IPS DF 6.9 (cell line): ENCODE measurements at places on chromosomes 5 and 9.

DNA sequence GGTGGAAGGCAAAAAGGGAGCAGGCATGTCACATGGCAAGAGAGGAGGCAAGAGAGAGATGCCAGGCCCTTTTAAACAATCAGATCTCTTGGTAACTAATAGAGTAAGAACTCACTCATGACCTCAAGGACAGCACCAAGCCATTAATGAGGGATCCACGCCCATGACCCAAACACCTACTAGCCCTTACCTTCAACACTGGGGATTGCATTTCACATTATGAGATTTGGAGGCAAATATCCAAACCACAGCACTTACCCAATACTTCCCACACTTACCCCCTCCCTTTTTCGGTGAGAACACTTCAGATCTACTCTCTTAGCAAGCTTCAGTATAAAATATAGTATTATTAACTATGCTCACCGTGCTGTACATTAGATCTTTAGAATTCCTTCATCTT lies 41.9 kb downstream of the ZNF354A start:
- no peak for DNase-seq

GRCh38 chr9:131438190-131438589 lies 44.3 kb downstream of the PRRC2B start:
- no peak for DNase-seq

DNA sequence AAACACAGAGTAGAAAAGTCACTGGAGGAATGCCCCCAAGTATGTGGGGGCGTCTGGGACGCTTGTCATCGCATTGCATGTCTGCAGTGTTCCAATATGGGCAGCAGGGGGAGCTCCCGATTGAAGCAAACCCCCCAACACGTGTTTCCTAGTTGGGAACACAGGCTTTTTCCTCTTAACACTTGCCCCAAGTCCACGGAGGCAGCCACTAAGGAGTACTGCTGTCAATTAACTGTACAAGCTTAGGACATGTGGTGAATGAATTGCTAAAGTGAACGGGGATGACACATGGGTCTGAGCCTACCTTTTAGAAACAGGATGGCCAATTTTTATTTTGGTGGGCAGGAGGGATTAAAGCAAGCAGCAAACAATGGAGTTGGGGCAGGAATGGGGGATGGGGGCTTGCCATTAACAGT lies 2.2 kb downstream of the GABRB2 start:
- no peak for DNase-seq

GRCh38 chr9:14563902-14564624 lies 129.2 kb downstream of the ZDHHC21 start:
- DNase-seq = no peak

GRCh38 chr5:135391116-135391868 lies 7.7 kb downstream of the MACROH2A1 start:
- DNase-seq = no peak

DNA sequence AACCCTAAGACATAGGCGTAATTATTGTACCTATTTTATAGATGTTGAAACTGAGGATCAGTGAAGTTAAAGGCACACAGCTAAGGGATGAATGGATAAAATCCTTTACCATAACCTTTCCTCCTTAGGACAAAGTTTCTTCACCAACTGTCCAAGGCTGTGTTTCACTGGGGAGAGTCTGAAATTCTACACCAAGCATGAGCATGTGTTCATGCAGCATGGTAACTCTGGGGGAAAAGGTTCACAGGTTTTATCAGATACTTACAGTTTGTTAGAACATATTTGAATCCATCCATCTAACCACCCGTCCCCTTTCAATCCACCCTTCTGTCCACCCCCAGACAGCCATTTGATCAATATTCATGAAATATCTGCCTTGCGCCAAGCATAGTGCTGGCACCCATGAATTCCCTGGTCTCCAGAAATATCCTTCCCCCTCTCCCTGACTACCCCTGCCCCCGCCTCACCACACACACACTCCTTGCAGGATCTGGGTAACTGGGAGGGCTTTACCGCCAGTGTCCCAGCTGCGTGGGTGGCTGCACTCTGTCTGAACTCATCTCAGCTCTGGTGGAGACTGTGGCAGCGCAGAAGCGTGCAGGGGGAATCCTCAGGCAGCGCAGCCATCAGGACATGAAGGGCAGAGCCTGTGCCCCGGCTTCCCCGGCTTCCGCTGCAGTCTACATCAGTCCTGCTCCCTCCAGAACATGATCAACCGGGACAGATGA lies 6.3 kb upstream of the KCNIP1 start:
- DNase-seq = no peak

DNA sequence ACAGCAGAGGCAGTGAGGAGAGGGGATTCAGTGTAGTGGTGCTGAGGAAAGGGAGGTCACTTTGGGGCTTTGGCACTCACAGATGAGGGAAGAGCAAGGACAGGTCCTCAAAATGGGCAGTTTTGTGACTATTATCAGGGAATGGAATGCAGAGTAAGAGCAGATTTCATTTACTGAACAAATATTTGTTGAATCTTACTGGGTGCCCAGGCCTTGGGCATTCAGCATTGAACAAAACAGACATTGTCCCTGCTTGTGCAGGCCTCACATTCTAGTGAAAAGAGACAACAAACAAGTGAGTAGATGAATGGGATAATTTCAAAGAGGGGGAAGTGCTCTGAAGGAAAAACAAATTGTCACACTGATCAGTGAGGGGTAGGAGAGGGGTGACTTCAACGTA lies 404.1 kb downstream of the DMRT2 start:
- no peak for DNase-seq

GRCh38 chr9:133977421-133978201 lies 14.5 kb downstream of the VAV2 start:
- DNase-seq = no peak

DNA sequence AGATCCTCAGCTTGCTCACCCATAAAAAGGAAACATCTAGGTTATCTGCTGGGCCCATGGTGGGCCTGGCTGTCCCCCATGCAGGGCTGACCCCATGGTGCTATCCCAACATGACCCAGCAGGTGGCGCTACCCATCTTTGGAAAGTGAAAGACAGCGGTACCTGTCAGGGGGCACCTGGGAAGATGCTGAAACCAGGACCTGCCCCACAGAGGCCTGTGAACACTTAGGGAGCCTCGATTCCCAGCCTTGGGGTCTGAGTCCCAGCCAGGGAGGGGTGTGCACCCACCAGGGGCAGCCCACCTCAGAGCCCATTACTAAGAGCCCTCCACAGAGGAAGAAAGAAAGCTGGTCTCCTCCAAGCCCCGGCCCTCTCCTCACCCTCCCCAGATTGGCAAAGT lies 46.6 kb upstream of the IPPK start:
- DNase-seq = peak; percentile 33

- DNase-seq = no peak
These were observed 146.2 kb upstream of the RASA1 start for GRCh38 chr5:87121304-87122150.

- DNase-seq = no peak
These were observed 2.9 kb downstream of the NR4A3 start for GRCh38 chr9:99824378-99825171.

DNA sequence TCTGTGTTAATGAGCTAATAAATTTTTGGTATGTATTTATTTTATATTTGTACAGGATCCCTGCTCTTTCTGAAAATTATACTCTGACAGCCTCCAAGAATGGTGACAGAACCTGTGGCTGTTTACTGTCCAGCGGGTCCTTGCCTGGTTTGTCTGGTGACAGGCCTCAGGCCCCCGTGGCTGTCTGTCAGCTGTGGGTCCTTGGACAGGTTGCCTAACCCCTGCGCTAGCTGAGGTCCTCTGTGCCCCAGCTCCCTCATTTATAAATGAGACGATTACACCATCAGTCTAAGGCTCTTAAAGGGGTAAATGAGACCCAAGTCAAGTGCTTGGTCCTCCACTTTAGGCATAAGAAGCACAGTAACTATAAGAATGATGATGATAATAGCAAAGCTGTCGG lies 125.1 kb upstream of the COL5A1 start:
- no peak for DNase-seq

GRCh38 chr5:148970228-148970627 lies 92.6 kb downstream of the SH3TC2 start:
- DNase-seq = no peak

DNA sequence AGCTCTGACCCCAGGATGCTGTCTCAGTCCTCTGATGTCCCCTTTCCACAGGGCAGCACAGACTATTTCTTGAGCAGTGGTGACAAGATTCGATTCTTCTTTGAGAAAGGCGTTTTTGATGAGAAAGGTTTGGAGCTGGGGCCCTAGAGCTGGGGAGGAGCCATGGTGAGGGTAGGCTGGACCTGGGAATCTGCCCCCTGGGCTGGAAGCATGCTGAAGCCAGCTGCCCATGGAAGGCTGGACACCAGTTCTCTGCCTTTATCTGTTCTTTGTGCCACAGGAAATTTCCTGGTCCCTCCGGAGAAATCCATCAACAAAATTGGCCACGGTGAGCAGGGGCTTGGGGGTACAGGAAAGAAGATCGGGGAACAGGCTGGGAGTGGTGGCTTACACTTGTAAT lies 12.9 kb downstream of the PHYHD1 start:
- DNase-seq = no peak

GRCh38 chr9:123996731-123997421 lies 14.7 kb upstream of the LHX2 start:
- no peak for DNase-seq

GRCh38 chr5:11955331-11955730 lies 51.1 kb upstream of the CTNND2 start:
- DNase-seq = no peak

DNA sequence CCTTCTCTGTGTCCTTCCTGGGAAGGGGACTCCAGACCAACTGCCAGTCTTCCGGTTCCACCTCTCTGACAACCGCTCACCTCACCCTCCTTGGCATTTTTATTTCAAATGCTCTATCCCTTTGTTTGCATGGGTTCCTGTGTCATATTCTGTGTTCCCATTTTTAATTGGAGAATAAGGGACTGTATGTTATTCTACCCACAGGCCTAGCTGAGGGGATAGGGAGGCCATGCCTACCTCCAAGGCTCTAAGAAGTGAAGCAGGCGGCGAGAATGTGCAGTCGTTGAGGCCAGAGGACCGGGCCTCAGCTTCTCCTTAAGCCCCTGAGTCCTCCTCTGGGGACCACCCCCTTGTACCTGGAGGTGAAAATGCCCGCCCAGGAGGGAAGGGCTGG lies 936 bp upstream of the WDR5 start:
- DNase-seq = no peak

- DNase-seq = no peak
These were observed 12.3 kb upstream of the MAP3K1 start for GRCh38 chr5:56803025-56803424.

DNA sequence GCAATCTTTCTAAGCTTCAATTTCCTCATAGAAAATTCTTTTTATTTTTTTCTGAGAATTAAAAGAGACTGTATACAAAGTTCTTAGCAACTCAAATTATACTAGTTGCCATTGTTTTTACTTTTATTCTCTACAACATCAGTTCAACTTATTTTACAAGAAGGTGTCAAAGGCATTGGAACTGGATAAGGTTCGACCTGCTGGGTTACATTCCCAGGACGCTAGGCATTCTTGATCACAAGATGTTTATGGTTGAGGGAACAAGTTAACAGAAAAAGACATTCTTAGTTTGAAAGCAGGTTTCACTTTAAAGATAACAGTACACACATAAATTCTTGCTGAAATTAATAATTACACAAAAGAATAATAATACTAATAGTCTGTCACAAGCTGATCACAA lies 163.5 kb upstream of the SNX2 start:
- DNase-seq = no peak

GRCh38 chr5:56264417-56265025 lies 31.4 kb upstream of the ANKRD55 start:
- peak; percentile 55 for DNase-seq

GRCh38 chr9:71908825-71909224 lies 2.2 kb downstream of the ABHD17B start:
- DNase-seq = no peak

DNA sequence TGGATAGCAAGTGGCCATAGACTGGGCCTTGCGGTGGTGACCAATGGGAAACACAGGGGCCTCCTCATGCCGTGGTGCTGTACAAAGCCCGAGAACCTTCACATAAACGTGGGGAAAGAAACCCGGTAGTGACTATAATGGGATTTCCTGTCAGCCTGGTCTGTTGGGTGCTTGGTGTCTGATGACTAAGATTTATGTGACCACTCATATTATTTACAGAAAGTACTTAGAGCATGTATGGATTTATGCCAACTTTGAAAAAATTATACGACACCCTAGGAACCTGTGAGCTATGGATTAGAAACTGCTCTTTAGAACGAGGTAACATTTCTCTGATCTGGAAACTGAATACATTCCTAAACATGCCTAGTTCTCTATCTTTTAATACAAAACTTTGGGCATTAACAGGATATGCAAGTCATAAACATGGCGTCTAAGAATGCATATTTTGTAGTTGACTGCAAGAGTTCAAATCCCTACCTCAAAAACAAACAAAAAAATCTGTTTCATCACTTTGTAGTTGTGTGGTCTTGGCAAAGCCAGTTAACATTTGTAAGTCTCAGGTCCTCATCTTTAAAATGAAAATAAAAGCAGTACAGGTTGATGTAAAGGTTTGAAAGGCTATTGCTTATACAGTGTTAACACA lies 85.4 kb downstream of the TMEM167A start:
- no peak for DNase-seq

DNA sequence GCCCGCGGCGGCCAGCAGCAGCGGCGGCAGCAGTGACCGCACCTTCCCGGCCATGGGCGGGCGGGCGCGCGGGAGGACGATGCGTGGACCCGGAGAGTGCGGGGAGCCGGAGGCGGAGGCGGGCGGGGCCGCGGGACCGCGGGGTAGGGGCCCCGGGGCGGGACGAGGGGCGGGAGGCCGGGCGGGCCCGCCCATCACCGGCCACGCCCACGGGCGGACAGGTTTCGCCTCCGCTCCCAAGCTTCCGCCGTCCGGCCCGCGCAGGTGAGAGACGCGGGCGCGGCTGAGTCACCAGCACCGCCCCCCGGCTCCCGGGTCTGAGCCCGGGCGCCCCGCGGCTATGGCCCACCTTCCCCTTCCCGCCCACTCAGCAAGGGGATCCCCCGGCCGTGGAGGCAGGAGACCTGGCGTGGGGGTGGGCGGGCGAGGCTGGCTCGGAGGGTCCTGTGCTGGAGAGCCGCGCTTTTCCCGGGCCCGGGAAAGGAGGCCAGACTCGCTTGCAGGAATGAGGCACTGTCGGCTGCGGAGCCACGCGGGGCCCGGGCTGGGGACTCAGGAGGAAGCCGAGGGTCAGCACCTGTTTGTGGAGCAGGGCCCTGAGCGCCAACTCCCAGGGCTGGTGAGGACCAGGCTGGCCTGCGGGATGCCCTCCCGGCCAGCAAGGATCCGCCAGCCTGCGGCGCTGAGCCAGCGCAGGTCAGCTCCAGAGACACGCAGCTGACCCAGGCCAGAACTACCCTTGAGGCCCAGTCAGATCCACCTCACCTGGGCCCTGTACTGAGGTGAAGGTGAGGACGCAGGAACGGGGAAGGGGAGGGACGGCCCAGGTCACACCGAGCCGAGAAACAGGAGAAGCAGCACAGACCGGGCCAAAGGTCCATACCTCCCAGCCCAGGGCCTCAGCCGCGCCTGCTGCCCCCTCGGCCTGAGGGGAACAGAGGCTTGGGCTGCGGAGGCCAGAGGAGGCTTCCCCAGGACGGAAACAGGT lies at the start of gene ENTPD2:
ENTPD2 (minus strand) TSS at position 118 of the 988 bp plus-strand sequence; CDS start at position 54, 64 bp downstream.
- DNase-seq = no peak

DNA sequence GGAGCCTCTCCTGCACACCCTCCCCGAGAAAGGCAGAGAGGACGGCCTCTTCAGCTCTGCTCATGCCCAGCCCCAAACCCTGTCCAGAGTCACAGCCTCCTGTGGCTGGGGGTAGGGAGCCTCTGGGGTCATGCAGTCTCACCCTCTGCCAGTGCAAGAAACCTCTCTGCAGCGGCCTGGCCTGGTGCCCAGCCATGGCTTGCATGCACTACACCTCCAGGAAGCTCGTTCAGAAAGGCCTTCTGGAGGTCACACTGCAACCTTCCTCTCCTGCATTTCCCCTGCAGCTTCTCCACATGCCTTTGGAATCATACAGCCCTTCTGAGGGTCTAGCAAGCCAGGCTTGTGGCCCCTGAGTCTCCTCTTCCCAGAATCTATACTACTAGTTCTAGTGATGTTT lies 17.9 kb downstream of the CSF1R start:
- no peak for DNase-seq
